ENCODE measurements at places on chromosomes 11 and 22. TPM values are rescaled to one million over a fixed set of nuclear protein-coding genes. Genes with fewer than 3 reads are reported as not detected.

The RTN4R gene
- total RNA-seq, result 3.7 TPM

The PYGM gene
- total RNA-seq, result 3.3 TPM

- no peak for DNase-seq
Observed at GRCh38 chr11:36012979-36013378, 69.1 kb downstream of the LDLRAD3 start.

DNA sequence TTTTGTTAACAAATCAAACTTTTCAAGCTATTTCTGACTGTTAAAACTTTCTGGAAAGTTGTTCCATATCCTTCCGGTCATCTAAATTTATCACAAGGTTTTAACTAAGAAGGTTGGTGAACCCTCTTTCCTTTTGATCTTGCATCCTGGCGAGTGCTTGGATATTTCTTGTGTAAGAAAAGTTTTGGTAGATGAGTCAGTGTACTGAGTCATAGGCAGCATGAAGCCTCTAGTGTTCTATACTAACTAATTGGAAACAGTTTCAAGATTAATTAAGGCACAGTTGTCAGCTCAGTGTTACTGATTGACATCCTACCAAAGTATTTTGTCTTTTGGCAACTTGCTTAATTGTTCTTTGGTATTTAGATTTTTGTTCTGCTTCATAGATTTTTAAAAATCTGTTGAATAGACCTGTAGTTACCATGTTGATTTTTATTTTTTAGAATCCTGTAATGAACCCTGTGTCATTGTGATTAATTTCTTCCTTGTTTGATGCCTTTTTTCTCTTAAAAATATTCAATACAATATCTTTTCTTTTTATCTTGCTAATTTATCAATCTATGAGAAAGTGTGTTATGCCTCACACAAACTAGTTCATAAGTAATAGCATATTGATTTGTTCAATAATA is 38.0 kb downstream of the METTL15 start:
- DNase-seq, result no peak

Data from activated CD8-positive, alpha-beta T cell treated with anti-CD3 and anti-CD28 coated beads for 36 hours (primary cell).